ENCODE measurements at places on chromosomes 3 and 15. TPM values are rescaled to one million over a fixed set of nuclear protein-coding genes. Genes with fewer than 3 reads are reported as not detected.

The CLDN18 gene
- 7.3 TPM for total RNA-seq

- H3K27me3 ChIP-seq, result peaks cover 27% of the 10 kb centered on the region
- DNase-seq, result no peak
- H3K27ac ChIP-seq, result no peak overlapping the region
- H3K4me1 ChIP-seq, result no peaks in the 10 kb centered on the region
- no peak overlapping the region for H3K4me3 ChIP-seq
These were observed 6.4 kb downstream of the CPLX3 start for GRCh38 chr15:74832826-74833225.

DNA sequence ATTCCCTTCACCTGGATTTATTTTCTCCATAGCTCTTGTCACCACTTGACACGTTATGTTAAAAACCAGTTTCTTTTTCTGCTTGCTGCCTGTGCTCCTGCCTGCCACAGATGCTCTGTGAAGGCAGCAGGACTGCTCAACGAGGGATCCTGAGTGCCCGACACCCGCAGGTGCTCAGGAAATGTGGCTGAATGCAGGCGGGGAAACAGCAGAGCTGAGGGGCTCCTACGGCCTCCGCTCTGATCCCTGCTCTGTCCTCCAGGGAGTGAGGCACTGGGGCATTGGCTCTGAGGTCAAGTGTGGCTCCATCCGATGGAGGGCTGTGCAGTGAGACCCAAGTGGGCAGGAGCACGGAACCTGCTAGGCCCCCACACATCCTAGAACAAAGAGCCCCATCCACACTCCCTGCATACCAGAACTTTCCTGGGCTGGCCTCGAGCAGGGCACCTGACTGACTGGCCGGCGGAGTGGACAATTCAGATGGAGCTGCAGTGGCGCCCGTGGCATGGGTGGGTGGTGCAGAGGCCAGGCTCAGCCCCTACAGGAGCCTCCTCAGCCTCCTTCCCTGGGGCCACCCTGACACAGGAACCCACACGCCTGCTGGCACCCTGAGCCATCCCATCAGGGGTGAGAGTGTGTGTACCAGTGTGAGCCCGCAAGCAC lies 27.9 kb downstream of the IQSEC1 start:
- no peak overlapping the region for H3K4me3 ChIP-seq
- H3K4me1 ChIP-seq, result peaks cover 39% of the 10 kb centered on the region
- DNase-seq, result no peak
- no peak overlapping the region for H3K27ac ChIP-seq

The DAZL gene
- total RNA-seq, result not detected

The C3orf85 gene
- 2.3 TPM for total RNA-seq

DNA sequence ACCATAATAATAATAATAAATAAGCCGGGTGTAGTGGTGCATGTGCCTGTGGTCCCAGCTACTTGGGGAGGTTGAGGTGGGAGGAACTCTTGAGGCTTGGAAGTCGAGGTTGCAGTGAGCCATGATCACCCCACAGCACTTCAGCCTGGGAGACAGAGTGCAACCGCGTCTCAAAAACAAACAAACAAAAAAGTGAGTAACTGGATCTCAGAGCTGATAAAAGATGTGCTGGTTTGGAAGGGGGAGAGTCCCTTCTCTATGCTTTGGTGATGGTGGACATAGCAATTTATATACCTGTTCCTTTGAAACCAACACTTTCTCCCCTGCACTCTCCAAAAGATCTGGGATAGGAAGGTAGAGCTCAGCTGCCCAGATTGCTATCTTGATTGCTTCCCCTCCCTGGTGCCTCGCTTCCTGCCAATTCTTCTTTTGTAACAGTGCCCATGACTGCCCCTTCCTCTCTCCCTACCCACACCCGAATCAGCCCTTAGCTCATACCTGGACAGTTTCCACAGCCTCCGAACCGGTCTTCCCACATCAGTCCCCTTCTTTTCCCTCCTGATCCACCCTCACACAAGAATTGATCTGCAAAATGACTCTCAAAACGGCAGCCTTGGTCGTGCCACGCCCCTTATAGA lies 55.1 kb upstream of the UBE2E1 start:
- no peak for DNase-seq
- peaks cover 6% of the 10 kb centered on the region for H3K27me3 ChIP-seq
- H3K27ac ChIP-seq, result peak overlapping the region; percentile 58
- peak overlapping the region; percentile 18 for H3K4me3 ChIP-seq
- H3K36me3 ChIP-seq, result no peaks in the 10 kb centered on the region
- peaks cover 36% of the 10 kb centered on the region for H3K4me1 ChIP-seq

GRCh38 chr3:194836661-194837060 lies 151.0 kb downstream of the FAM43A start:
- H3K36me3 ChIP-seq, result no peaks in the 10 kb centered on the region
- DNase-seq, result no peak
- H3K27ac ChIP-seq, result no peak overlapping the region
- peaks cover 2% of the 10 kb centered on the region for H3K27me3 ChIP-seq

DNA sequence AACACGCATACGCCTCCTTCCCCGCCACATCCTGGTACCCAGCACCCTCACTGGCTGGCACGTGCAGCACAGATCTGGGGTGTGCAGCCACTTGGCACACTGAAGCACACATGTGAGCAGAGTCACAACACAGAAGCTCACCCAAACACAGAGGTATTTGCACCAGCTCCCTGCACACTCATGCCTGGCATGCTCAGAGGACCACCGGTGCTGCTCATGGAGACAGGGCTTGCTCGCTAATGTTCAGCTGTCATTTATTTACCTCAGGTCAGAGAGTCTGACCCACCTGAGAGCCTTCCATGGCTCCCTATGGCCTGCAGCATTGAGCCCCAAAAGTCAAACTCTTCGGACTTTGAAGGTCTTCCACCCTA lies 70.4 kb downstream of the ADAMTS7 start:
- peaks cover 3% of the 10 kb centered on the region for H3K4me1 ChIP-seq
- no peak overlapping the region for H3K27ac ChIP-seq
- H3K4me3 ChIP-seq, result no peak overlapping the region
- H3K36me3 ChIP-seq, result no peaks in the 10 kb centered on the region
- H3K27me3 ChIP-seq, result peaks cover 3% of the 10 kb centered on the region

- H3K27ac ChIP-seq, result no peak overlapping the region
- H3K4me1 ChIP-seq, result peaks cover 73% of the 10 kb centered on the region
- no peak overlapping the region for H3K4me3 ChIP-seq
- H3K36me3 ChIP-seq, result peaks cover 5% of the 10 kb centered on the region
- DNase-seq, result no peak
- H3K27me3 ChIP-seq, result no peaks in the 10 kb centered on the region
These were observed 50.5 kb downstream of the SRGAP3 start for GRCh38 chr3:9198899-9199335.

- DNase-seq, result no peak
- no peak overlapping the region for H3K4me3 ChIP-seq
- H3K36me3 ChIP-seq, result no peaks in the 10 kb centered on the region
- no peaks in the 10 kb centered on the region for H3K27me3 ChIP-seq
- H3K27ac ChIP-seq, result no peak overlapping the region
These were observed 47.2 kb downstream of the SLITRK3 start for GRCh38 chr3:165148876-165149441.

The CYP1A2 gene
- not detected for total RNA-seq

GRCh38 chr15:70487387-70487740 lies 276.0 kb downstream of the UACA start:
- DNase-seq, result no peak
- H3K27ac ChIP-seq, result no peak overlapping the region
- H3K4me1 ChIP-seq, result peaks cover 13% of the 10 kb centered on the region
- no peaks in the 10 kb centered on the region for H3K36me3 ChIP-seq

The COL8A1 gene
- total RNA-seq, result 2.6 TPM

The CPNE9 gene
- total RNA-seq, result 0.59 TPM

DNA sequence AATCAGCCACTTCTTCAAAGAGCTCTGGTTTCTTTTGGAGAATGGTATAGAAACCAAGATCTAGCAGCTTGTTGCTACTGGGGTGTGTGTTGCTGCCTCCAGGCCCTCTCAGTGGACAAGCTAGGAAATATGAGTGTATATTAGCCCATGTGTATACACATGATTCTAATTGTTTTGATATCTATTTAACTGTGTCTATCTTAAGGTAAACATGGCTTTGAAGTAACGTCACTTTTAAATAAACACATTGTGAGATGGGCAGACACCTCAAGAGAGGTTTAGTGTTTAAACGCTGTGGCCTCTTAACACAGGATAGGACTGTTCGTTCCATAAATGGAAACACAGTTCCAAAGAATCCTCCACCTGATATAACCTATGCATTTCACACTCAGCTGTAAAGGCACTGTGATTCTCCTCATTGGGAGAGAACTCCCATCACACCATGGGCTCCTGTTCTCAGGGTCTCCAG lies 87.0 kb downstream of the GMPS start:
- no peaks in the 10 kb centered on the region for H3K36me3 ChIP-seq
- H3K27me3 ChIP-seq, result no peaks in the 10 kb centered on the region
- no peak overlapping the region for H3K4me3 ChIP-seq
- no peak overlapping the region for H3K27ac ChIP-seq
- DNase-seq, result no peak
- no peaks in the 10 kb centered on the region for H3K4me1 ChIP-seq

The RARB gene
- 28.2 TPM for total RNA-seq

DNA sequence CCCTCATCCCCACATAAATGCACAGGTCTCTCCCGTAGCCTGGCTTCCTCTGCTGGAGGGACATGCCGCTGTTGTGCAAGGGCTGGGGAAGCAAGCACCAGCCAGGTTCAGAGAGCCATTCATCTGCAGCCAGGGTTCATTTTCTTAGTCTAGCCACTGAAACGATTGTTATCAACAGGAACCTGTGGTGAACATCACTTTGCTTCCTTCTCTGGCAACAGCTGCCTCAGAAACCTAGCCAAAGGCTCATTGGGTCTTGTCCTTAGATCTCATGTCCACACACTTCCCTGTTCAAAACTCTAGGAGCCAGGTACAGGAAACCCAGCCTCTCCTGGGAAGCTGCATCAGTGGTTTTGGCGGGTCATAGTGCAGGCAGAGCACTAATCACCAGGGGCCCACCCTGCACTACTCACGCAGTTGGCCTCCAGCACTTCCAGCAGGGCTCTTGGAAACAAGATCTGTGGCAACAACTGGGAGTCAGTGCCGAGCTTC lies 47.0 kb downstream of the OXNAD1 start:
- H3K4me3 ChIP-seq, result no peak overlapping the region
- H3K27ac ChIP-seq, result no peak overlapping the region
- peaks cover 10% of the 10 kb centered on the region for H3K4me1 ChIP-seq
- no peaks in the 10 kb centered on the region for H3K27me3 ChIP-seq
- H3K36me3 ChIP-seq, result peaks cover 41% of the 10 kb centered on the region
- no peak for DNase-seq

The AMT gene
- 21.6 TPM for total RNA-seq

DNA sequence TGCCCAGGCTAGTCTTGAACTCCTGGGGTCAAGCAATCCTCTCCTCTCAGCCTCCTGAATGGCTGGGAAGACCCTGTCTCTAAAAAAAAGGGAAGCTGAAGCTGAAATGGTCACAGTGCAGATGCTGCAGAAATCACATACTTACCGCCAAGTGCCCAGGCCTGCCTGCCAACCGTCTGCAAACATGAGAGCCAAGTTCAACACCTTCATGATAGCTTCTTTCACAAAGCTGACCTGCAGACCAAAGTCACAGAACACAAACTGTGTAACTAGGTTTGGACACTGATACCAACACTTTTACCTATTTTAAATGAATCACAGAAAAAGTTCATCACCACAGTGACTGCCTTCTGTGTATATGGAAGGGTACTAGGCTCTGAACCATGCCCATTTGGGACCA lies 22.8 kb upstream of the CYFIP1 start:
- no peak overlapping the region for H3K4me3 ChIP-seq
- H3K27ac ChIP-seq, result no peak overlapping the region
- DNase-seq, result no peak
- H3K4me1 ChIP-seq, result no peaks in the 10 kb centered on the region

DNA sequence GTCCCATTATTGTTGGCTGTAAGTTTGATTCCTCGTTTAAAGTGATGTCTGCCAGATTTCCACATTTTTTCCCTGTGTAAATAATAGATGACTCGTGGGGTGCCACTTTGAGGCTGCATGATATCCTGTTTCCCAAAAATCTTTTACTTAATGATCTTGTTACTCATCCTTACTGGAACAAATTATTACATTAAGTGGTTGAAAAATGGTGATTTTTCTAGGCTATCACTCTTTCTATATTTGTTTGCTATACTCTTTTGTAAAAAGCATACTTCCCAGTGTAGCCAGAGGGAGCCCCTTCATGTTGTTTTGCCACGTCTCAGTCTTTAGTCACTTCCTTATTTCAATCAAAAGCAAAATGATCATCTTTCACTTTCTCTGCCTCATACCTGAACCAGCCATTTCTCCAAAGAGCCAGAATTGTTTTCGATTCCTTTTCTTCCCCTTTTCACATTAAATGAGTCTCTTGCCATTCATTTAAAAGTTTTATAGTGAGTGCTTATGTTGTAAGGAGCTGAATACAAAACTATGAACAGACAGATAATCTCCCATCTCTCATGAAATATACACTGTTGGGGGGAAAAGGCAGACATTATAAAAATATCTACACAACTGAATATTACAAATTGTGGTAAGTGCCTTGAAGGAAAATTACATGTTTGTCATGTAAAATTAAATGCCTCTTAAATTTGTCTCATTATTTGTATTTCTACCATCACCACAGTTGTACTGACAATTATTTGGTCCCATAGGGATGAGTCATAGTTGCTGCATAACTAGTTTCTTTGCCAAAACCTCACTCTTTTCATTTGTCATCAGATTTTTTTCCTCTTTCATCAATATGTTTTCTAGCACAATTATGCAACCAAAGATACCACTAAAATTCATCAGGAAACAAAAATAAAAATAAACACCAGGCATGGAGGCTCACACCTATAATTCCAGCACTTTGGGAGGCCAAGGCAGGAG lies 41.5 kb downstream of the ADGRG7 start:
- peak overlapping the region; percentile 22 for H3K27ac ChIP-seq
- H3K27me3 ChIP-seq, result no peaks in the 10 kb centered on the region
- no peak for DNase-seq

GRCh38 chr15:101083336-101084045 lies 164.3 kb downstream of the LRRK1 start:
- no peak overlapping the region for H3K4me3 ChIP-seq
- H3K36me3 ChIP-seq, result no peaks in the 10 kb centered on the region
- no peak overlapping the region for H3K27ac ChIP-seq
- no peak for DNase-seq
- H3K27me3 ChIP-seq, result peaks cover 3% of the 10 kb centered on the region

GRCh38 chr3:13214847-13215472 lies 141.7 kb upstream of the IQSEC1 start:
- no peaks in the 10 kb centered on the region for H3K36me3 ChIP-seq
- H3K4me3 ChIP-seq, result no peak overlapping the region
- H3K4me1 ChIP-seq, result no peaks in the 10 kb centered on the region

- DNase-seq, result no peak
- H3K27ac ChIP-seq, result no peak overlapping the region
These were observed 29.0 kb upstream of the IFT57 start for GRCh38 chr3:108251265-108251664.

GRCh38 chr15:81859737-81860516 lies 185.9 kb downstream of the MEX3B start:
- no peak for DNase-seq
- peaks cover 11% of the 10 kb centered on the region for H3K36me3 ChIP-seq
- H3K27me3 ChIP-seq, result no peaks in the 10 kb centered on the region
- H3K4me3 ChIP-seq, result no peak overlapping the region

The SLC28A1 gene
- 0.31 TPM for total RNA-seq

- peaks cover 36% of the 10 kb centered on the region for H3K4me1 ChIP-seq
- no peak overlapping the region for H3K27ac ChIP-seq
- no peaks in the 10 kb centered on the region for H3K27me3 ChIP-seq
These were observed 22.1 kb upstream of the RAD18 start for GRCh38 chr3:8985411-8985831.

Data from type B pancreatic cell (in vitro differentiated cells).